ENCODE measurements at places on chromosomes 3 and 15.

GRCh38 chr3:107265526-107265925 is 111.7 kb upstream of the CCDC54 start:
- no peak for DNase-seq

DNA sequence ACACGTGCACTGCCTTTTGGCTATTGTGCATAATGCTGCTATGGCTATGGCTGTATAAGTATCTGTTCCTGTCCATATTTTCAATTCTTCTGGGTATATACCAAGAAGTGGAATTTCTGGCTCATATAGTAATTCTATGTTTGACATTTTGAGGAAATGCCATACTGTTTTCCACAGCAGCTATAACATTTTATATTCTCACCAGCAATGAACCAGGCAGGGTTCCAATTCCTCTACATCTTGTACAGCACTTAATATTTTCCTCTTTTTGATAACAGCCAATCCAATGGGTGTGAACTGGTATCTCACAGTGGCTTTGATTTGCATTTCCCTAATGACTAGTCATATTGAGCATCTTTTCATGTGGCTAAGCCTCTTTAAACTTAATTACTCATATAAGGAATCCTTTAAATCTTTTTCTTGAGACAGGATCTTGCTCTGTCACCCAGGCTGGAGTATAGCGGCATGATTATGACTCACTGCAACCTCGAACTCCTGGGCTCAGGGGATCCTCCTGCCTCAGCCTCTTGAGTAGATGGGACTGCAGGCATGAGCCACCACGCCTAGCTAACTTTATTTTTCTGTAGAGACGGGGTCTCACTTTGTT is 38.1 kb upstream of the IGDCC4 start:
- DNase-seq = no peak

DNA sequence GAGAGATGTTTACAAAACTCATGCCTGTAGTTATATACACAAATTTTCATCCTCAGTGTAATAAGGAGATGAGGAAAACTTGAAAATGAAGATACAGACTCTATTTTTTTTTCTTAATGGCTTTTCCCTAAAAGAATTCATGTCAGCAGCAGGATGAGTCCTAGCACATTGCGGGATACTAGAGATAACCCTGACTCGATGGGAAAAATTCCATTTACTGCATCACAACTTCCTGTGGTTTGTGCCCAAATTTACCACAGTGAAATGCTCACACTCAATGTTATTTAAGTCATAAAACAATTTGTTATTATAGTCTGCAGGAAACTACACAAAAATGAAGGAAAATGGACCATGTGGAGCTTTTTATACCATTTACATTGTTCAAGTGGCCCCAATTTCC is 581.9 kb upstream of the ZNF717 start:
- DNase-seq = no peak

- DNase-seq = no peak
These were observed 83.5 kb upstream of the ADPGK start for GRCh38 chr15:72866866-72867616.

DNA sequence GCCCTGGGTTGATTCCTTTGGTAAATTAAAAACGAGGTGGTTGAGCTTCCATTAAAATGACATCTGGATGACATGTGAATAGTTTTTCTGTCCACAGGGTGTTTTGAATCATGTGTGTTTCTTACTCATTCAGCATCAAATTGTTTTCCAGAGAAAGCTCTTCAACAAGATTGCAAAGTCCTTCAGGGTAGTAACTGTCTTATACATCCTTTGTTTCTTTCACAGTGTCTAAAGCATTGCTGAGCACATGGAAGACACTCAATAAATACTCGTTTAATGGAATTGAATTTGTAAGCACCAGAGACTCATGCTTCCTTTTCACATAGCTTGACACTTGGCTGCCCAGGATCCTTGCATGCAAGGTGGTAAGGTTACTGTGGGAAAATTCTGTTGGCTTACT is 223.1 kb upstream of the CNTN6 start:
- no peak for DNase-seq

Data from GM19239 (cell line).